NCI-H460 (cell line): ENCODE measurements at places on chromosomes 4 and X. TPM values are rescaled to one million over a fixed set of nuclear protein-coding genes. Genes with fewer than 3 reads are reported as not detected.

GPC3 gene
- total RNA-seq = not detected in 2 replicates

DGAT2L6 gene
- not detected in 2 replicates for total RNA-seq

SUPT20HL1 gene
- total RNA-seq = not detected in 2 replicates

USP26 gene
- not detected in 2 replicates for total RNA-seq

USP17L5 gene
- not detected in 2 replicates for total RNA-seq

SSX4B gene
- total RNA-seq = not detected in 2 replicates

CPE gene
- 1.1 and 2.1 TPM in 2 replicates for total RNA-seq

SULT1E1 gene
- total RNA-seq = not detected in 2 replicates

CCSER1 gene
- 1.1 and 2.4 TPM in 2 replicates for total RNA-seq

SPANXA2 gene
- total RNA-seq = not detected in 2 replicates

BRS3 gene
- total RNA-seq = not detected in 2 replicates

HGFAC gene
- not detected in 2 replicates for total RNA-seq

UNC5C gene
- total RNA-seq = 0.02 TPM in 1 of 2 replicates, not detected in the other

HS3ST1 gene
- 0.54 and 4.6 TPM in 2 replicates for total RNA-seq

PGAM4 gene
- total RNA-seq = 0.22 TPM in 1 of 2 replicates, not detected in the other

TMEM156 gene
- total RNA-seq = 5.8 and 7.2 TPM in 2 replicates

DNA sequence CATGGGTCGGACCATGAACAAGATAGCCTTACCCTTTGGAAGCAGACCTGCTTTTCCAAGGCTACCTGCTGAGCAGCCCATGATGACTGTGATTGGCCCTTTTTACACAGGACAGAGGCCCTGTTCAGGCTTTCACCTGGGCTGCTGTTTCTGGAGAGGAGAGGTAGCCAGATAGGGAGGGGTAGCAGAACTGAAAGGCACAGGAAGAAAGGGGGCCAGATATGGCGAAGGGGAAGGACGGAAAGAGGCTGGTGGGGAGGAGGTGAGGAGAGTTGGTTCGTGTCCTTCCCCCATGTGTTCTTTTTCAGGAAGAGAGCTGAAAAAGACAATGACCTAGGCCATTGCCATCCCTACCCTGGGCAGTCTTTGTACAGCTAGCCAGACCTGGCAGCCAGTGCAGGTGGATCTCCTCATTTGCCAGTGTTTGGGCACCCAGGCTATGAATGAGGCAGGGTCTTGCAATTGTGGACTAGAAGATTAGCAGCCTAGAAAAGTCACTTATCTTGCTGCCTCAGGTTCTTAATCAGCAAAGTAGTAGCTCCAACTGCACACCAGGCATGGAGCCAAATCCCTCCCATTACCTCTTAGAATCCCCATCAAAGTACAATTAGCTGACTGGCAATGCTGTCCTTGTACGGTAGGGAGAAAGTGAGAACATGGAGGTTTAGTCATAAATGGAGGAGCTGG lies 139.6 kb downstream of the AMMECR1 start:
- DNase-seq = no peak

DNA sequence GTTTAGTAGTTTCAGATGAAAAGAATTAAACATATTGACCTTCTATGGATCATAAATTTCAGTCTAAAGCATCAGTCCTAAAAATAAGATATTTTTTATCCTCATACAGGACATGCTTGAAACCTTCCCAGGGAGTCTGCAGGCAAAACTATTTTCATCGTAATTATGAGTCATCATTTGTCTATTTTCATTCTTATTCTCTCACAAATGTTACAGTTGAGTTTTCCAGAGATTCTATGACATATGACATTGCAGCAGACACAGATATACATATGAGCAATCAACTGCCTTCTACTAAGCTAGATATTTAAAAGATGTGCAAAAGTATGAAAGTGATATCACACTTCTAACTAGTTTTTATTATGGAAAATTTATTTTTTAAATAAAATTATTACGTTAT lies 398.0 kb downstream of the MAGEB5 start:
- no peak for DNase-seq

DNA sequence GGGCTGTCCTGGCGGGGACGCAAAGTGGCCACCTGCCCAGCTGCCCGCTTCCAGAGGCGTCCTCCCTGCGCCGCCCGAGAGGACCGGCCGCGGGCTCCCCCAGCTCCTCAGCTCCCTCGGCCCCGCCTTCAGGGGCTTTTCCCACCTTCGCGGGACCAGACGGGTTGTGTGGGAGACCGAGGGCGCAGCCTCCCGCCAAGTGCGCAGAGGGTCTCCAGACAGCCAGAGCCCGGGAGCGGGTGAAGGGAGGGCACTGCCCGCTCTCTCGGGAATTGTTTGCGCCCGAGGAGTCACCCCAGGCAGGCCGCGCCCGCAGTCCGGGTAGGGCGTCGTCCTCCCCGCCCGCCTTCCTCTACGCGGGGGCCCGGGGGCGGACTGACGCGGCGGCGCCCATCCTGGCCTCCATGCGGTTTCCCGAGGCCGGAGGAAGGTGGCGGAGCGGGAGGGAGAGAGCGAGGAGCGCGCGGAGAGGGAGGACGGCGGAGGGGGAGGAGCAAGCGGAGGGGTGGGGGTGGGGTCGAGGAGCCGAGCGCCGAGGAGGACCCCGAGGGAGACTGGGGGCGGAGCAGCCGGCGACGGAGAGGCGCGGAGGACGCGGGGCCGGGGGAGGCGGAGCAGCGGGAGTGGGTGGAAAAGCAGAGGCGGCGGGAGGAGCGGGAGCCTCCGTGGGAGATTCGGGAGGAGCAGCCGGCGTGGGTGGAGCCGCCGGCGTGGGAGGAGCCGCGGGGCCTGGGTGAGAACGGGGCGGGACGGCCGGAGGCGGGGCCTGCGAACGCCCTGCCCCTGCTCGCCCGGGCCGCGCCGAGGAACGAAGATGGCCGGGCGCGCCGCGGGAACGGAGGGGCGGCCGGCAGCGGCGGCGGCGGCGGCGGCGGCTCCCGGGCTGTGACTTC lies 47.5 kb downstream of the CLDN34 start:
- peak; percentile 79 for DNase-seq

DNA sequence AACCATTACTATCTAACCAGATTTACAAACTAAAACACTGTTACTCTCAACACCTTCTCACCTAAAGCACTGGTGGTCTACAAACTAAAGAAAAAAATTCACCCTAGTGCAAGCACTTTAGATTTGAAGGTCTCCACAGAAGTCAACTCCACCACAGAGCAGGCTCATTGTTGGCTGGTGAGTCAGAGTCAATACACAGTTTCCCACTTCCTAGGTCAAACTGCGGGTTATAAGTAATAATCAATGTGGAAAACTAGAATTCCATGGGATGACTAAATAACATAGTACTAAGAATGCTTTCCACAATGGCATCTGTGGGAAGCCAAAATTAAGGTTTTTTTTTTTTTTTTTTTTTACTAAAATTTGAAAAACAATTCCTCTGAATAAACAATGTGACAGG lies 191.8 kb downstream of the PDGFC start:
- no peak for DNase-seq

GRCh38 chrX:19532709-19533108 lies 17.4 kb upstream of the MAP3K15 start:
- no peak for DNase-seq

DNA sequence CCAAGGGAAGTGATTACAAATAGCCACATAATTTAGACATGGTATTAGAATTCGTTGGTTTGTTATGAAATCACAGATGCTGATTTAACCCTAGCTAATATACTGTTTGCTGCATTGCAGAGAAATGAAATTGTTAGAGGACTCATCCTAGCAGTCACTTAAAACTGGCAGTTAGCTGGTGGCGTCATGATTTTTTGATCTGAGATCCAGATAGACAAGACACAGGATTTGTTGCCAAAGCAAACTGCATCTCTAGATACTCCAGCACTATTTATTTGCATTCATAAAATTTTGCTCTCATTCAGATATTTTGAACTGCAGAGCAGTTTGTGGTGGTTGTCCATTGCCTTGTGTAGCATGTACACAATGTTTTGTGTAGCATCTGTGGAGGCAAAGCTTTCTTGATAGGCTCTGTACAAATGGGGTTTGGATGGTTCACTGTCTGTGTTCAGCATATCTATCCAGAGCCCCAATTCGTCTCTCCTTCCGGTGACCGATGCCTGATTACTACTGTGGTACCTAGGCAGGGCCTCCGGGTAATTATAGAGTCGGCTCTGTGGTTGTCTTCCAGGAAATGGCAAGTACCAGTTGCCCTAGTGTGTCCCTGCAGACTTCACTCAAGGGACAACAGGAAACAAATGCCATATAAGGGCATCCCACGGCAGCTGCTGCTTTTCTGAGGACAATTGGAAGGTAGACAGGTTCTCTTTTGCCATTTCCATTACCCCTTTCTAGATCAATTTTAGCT lies 30.1 kb upstream of the SPARCL1 start:
- no peak for DNase-seq

GRCh38 chr4:154984148-154984547 lies 203.1 kb downstream of the RBM46 start:
- no peak for DNase-seq

GRCh38 chrX:107845625-107846024 lies 20.0 kb downstream of the MID2 start:
- DNase-seq = no peak

DNA sequence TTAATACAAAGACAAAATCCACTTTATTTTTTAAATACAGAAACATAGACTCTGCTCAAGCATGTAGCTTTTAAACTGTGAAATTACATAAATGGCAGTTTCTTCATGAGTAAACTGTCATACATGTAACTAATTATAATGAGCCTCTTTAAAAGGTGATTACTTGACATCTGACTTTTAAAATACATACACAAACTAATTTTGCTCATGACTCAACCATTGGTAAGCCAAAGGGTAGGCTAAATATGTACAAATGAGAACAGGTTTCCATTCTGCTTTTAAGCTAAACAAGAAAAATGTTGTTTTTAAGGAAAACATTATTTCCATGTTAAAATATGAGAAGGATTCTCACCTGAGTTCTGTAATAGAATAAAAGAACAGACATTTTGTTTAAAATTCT lies 27.9 kb downstream of the CAMK2D start:
- DNase-seq = no peak

GRCh38 chr4:70746179-70746839 lies 24.5 kb downstream of the RUFY3 start:
- DNase-seq = no peak

GRCh38 chrX:118114971-118115370 lies 1.6 kb downstream of the KLHL13 start:
- no peak for DNase-seq

DNA sequence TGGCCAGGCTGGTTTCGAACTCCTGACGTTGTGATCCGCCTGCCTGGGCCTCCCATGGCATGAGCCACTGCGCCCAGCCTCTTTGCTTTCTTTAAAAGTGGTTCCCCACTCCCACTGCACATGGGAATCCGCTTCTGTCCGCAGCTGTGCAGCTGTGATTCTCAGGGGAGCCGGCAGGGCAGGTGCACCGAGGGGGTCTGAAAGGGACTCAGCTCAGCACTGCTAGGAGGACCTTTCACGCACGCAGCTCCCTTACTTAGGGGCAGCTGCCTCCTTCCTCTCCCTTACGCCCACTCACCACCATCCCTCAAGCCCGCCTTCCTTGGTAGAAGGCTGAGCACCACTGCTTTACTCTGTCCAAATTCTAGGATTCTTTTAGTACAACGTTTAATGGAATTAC lies 40.4 kb upstream of the CYP4V2 start:
- no peak for DNase-seq

DNA sequence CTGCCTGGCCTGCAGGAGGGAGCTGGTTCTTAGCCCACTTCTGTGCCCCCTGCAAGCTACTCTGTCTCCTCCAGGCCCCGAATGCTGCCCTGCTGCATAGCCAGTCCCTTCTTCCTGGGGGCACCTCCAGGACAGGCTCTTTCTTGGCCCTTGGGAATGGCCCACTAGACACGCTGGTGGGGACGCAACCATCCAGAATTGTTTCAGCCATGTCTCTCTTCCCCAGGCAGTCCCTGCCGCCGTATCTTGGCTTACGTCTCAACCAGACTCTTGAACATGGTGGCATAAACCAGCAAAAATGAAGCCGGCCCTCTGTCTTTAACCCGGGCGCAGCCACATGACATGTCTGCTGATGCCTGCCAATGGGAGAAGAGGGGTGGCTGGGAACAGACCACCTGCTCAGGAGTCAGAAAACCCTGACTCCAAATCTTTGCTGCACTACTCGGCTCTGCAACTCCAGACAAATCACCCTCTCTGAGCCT lies 9.0 kb downstream of the LRPAP1 start:
- no peak for DNase-seq

DNA sequence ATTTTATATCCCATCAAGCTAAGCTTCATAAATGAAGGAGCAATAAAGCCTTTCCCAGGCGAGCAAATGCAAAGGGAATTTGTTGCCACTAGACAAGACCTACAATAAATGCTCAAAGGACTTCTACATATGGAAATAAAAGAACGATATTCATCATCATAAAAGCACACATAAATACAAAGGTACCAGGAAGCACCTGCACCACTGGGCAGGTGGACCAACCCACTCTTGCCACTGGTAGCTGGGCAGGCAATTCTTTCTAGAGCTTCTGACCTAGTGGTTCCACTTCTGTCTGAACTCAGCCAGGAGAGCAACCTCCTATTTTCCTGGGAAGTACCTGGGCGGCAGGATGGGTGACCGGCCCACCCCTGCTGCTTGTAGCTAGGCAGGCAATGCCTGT lies 237.2 kb upstream of the ITM2A start:
- no peak for DNase-seq

GRCh38 chrX:134024686-134025377 lies 39.4 kb upstream of the GPC3 start:
- no peak for DNase-seq

GRCh38 chr4:80931631-80932081 lies 98.9 kb upstream of the BMP3 start:
- no peak for DNase-seq

DNA sequence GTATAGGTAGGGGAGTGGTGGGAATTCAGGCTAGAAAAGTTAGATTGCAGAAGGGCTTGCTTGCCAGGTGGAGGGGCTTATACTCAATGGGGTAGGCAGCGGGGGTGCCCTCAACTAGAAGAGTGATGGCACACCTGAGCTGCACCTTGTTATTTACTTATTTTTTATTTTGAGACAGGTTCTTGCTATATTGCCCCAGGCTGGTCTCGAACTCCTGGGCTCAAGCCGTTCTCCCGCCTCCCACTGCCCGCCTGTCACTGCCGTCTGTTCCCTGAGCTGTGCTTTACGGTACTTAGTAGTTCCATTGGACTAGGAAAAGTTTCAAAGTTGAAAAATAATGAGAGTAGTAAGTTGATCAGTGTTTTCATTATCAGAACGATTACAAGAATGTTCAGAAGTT lies 2.0 kb downstream of the ZFX start:
- DNase-seq = no peak

GRCh38 chr4:55947912-55948725 lies 626 bp upstream of the CEP135 start:
- DNase-seq = peak; percentile 62

- no peak for DNase-seq
Measured at GRCh38 chrX:100584611-100585010, at the start of gene TNMD. Gene TNMD (plus strand): TSS chrX:100584936. CDS start chrX:100585019, 83 bp downstream.
